Peyer's patch (tissue), 4 donors: ENCODE measurements at places on chromosomes 3 and 15. TPM values are rescaled to one million over a fixed set of nuclear protein-coding genes. Genes with fewer than 3 reads are reported as not detected.
A peak's percentile ranks its signal among the peaks of the same experiment; 100 is the strongest.

DNA sequence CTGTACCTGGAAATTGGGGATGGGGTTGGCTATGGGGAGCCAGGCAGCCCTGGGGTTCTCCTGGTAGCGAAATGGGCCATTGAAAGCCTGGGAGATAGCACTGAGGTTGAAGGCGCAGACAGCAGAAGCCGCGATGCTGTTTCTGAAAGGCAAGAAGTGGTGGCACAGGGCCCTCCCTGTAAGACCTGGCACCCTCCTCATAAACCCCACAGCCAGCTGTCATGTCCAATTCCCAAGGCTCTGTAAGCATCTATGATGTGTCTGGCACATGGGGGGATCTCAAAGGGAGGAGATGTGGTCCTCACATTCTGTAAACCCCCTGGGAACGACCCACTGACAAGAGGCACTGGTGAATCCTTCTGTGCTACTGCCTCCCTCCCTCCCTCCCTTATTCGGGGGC, 104.0 kb downstream of the SEMA5B start:
- DNase-seq, result no peak

Gene SCG5
- total RNA-seq, result not detected

DNA sequence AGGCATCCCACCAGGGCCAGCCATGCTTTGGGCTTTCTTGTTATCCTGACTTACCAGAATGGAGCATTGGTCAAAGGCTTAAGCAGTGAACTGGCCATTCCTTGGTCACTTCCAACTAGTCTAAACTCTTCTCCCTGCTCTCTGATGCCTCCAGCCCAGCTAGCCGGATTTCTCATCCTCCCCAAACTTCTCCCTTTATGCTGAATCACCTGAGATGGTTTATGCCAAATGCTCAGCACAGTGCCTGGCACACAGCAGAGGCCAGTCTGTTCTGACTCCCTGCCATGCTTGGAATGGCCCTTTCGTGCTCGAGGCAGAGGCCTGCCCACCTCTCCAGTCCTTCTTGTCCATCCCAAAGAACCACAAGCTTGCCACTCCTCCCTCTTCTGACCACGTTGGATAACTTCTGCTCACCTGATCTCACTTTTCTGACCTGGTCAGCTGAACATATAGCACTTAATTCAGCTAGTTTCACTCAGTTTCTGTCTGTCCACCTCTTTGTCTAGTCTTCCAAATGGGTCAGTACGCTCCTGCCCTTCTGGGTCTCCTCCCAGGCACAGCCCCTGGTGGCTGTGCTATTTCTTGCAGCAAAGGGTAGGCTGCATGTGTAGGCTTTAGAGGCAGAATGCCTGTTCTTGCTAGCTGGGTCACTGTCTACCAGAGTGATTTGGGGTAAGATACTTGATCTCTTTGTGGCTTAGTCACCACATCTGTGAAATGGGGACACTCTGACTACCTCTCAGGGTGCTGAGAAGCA, 2.2 kb upstream of the RBP1 start:
- no peak for DNase-seq

Gene HIGD2B
- total RNA-seq, result not detected

Gene HYAL1
- 5.1 TPM for total RNA-seq

- no peak for DNase-seq
Measured at GRCh38 chr3:11230832-11231231, 41.4 kb upstream of the ATG7 start.

- DNase-seq, result no peak
Measured at GRCh38 chr15:67979281-67979680, 74.8 kb upstream of the PIAS1 start.

Gene SAMMSON
- not detected for total RNA-seq

DNA sequence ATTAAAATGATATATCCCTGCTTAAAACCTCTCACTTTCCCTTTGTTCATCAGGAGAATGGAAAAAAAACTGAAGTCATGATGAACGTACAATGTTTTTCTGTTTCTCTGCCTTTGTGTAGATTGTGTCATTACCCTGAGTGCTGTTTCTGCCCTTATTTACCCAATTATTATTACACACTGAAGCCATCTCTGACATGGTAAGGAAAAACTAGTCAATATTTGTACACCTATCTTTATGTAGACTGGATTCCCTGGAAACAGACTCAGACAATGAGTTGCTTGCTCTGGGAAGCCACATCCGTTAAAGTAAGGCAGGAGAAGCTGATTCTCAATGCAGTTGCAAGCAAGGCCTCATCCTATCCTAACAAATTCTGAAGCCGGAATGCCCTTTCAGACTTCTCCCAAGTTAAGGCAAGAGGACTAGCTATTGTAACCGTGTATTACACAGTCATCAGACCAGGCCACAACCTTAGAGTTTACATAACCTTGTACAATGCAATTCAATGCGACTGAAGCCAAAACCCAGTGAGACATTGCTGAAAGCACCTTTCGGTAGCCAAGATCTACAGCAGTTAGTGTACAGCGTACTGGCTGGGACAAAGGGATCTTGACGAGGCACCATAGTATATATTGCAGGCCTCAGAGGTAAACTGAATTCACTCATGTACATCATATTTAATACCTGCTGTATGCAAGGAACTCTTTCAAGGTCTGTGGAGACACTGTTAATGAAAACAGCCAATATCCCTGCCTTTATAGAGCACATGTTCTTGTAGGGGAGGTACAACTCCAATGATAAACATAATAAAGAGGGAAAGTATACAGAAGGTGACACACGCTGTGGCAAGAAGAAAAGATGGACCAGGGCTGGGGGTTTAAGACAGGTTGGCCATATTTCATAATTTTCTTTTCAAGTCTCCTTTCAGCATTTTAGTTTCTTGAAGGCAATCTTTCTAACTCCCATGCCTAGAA, 1040.8 kb upstream of the SEMA6D start:
- no peak for DNase-seq

- no peak for DNase-seq
Measured at GRCh38 chr3:107117922-107118536, 259.2 kb upstream of the CCDC54 start.

Gene EXD1
- not detected for total RNA-seq

Gene SHC4
- total RNA-seq, result not detected

DNA sequence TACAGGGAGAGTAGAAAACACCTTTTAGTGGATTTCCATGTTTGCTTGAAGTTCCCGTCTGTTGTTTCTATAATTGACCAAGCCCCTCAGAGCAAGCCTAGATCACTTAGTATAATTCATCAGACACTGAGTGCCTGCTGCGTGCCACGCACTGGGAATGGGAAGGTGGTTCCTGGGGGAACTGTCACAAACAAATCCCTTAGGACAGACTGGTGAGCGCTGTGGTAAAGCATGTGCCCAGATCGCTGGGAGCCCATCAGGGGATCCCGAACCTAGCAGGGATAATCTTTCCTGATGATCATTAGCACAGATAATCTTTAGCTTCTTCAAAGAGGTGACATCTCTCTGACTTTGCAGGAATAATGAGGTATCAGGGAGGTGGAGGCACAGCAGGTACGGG, 9.6 kb downstream of the MRPS11 start:
- DNase-seq, result no peak

DNA sequence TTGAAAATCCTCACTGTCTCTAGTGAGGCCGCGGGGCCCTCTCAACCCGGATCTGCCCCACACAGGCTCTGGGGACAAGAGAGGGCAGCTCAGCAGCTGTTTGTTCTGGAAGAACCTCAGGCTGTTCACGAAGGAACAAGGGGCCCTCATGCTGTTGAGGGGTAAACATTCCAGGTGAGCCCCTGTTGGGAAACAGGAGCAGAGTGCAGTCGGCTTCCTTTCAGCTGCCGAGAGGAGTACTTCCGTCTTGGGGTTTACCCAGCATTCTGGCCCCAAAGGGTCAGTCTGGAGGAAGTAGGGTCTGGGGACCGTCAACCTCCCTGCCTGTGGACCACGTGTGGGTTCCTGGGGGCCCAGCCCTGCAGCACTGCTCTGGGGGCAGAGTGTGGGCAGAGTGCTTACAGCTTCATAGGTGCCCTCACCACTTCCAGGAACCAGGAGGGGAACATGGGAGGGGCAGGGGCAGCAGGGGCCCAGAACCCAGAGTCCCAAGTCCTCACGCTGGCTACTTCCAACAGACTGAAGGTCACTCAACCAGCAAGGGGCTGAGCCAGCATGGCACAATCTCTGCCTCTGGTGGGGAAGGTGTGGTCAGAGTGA, 49.2 kb upstream of the CTSH start:
- no peak for DNase-seq

Gene GOLGA8B
- total RNA-seq, result 152 TPM

DNA sequence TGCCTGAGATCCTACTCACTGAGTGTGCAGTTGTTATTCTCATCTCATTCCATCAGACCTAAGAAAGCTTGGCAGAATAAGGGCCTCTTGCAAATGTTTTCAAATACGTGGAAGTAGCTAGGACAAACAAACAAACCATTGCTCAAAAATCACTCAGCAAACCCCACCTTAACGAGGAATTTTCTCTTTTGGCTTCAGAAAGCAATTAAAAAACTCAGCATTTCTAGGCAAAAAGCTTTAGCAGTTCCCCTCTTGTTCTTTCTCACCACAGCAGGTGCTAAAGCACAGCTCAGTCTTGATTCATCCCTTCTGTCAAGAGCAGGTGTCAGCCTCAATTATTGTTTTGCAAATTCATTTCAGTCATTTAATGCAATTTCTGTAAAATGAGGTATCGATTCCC, 58.6 kb upstream of the NUDT16 start:
- no peak for DNase-seq

Gene HRH1
- 7.4 TPM for total RNA-seq

GRCh38 chr15:78944202-78944625, 632 bp downstream of the CTSH start:
- peak; percentile 69 for DNase-seq

GRCh38 chr3:81080608-81081007, 680.8 kb downstream of the GBE1 start:
- no peak for DNase-seq

- DNase-seq, result peak; percentile 34
Measured at GRCh38 chr3:46107682-46108081, 80.4 kb upstream of the XCR1 start.

DNA sequence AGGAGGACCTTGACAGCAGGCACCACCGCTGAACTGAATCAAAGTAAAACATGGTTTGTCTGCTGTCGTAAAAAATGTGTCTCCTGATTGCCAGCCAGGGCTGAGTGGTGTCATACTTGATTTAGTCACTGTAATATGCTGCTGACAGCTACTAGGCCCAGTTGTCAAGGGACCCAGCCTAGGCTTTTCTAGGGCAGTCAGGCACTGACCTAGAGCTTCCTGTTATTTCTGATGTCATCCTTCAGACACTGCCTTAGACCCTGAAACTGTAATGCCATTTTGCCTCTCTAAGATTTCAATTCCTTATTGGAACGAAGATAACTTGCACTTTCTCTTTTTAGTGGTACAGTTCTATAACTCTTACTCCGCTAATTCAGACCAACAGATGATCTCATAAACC, 2.6 kb upstream of the MRPL3 start:
- no peak for DNase-seq
